Osteocyte (in vitro differentiated cells): ENCODE measurements at places on chromosomes 1 and 21. TPM values are rescaled to one million over a fixed set of nuclear protein-coding genes. Genes with fewer than 3 reads are reported as not detected.

S100A3 gene
- 5.7 and 7.5 TPM in 2 replicates for total RNA-seq

FAM110D gene
- total RNA-seq, result not detected in 2 replicates

DNA sequence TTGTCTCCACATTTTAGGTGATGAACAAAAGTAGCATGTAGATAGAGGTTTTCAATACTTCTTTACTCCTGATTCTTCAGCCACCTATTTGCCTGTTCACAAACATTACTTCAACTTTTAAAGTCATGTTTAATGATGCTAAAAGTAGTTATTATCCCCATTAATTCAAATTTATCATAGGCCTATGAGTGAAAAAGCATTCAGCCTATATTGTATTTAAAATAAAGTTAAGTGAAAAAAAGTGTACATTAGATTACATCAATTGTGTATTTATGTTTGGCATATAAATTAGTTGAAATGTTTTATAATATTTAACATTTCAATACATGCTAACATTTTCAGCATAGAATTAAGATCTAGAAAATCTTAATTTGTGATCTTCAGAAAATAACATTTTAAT lies 10.5 kb downstream of the CDKN2C start:
- DNase-seq, result no peak

- DNase-seq, result no peak
Measured at GRCh38 chr1:56922070-56922469, 43.7 kb downstream of the C8B start.

DNA sequence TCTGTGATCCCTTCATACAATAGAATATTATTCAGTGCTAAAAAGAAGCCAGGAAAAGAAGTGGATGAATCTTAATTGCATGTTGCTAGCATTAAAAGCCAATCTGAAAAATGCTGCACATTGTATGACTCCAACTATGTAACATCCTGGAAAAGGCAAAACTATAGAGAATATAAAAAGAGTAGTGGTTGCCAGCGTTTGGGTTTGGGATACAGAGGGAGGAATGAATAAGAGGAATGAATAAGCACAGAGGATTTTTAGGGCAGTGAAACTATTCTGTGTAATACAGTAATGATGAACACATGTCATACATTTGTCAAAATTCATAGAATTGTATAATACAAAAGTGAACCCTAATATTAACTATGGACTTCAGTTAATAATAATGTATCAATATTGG lies 42.5 kb downstream of the GPR88 start:
- no peak for DNase-seq

DNA sequence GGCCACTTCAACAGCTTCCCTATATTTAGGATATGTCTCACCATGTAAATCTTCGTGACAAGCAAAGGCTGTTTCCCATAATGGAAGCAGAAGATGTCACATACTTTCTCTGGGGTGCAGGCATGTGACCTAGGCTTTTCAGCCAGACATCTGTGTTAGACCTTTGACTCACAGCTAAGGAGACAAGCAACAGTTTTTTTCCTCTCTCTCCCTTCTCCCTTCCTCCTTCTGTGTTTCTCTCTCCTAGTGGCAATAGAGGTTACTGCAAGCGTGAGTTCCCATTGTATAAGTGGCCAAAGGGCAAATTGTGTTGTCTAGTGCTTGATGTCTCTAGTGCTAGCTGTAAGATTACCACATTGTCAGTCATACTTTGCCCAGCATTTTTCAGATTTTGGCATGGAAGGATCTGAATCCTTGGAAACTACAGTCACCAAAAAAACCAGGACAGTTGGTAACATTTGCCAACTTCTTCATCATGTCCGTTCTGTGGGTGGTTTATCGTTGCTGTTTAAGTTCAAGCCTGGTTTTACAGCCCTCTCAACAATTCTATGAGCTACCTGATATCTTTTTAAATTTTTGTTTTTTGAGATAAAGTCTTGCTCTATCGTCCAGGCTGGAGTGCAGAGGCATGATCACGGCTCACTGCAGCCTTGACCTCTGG lies 44.4 kb upstream of the RABGAP1L start:
- no peak for DNase-seq
